Activated CD4-positive, alpha-beta T cell treated with anti-CD3 and anti-CD28 coated beads for 1 hour (primary cell): ENCODE measurements at places on chromosomes 7 and 10.

DNA sequence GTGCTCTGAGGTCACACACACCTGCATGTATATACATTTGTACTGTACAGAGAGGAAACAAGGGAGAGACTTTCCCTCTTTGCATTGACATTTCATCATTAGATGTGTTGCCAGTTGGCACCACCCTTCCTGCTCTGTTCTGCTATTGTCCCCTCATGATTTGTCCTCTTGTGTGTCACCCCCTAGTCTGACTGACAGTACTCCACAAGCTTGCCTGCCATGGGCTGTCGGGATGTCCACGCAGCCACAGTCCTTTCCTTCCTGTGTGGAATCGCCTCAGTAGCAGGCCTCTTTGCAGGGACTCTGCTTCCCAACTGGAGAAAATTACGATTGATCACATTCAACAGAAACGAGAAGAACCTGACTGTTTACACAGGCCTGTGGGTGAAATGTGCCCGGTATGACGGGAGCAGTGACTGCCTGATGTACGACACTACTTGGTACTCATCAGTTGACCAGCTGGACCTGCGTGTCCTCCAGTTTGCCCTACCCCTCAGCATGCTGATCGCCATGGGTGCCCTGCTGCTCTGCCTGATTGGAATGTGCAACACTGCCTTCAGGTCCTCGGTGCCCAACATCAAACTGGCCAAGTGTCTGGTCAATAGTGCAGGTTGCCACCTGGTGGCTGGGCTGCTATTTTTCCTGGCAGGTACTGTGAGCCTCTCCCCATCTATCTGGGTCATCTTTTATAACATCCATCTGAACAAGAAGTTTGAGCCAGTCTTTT lies 9.4 kb downstream of the CLDN12 start:
- no peak for DNase-seq

DNA sequence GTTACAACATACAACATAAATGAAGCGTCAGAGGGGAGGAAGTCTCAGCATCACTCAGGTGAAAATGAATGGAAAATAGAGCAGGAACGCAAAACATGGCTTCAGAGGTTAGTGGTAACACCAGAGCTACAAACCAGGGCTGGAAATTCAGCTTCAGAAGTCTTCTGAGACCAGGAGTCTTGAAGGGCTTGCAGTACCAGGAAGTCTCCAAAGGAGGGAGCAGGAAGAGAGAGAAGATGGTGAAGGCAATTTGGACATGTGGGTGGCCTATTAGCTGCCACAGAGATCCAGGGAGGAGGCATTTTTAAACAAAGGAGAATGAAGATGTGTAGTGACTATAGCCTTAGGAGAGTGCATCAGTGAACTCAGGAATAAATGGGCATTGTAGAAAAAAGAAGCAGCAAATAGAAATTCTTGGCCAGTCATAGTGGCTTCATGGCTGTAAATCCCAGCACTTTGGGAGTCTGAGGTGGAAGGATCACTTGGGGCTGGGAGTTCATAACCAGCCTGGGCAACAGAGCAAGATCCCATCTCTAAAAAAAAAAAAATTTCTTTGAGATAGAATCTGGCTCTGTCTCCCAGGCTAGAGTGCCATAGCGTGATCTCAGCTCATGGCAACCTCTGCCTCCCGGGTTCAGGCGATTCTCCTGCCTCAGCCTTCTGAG lies 9.3 kb upstream of the TET1 start:
- no peak for DNase-seq

DNA sequence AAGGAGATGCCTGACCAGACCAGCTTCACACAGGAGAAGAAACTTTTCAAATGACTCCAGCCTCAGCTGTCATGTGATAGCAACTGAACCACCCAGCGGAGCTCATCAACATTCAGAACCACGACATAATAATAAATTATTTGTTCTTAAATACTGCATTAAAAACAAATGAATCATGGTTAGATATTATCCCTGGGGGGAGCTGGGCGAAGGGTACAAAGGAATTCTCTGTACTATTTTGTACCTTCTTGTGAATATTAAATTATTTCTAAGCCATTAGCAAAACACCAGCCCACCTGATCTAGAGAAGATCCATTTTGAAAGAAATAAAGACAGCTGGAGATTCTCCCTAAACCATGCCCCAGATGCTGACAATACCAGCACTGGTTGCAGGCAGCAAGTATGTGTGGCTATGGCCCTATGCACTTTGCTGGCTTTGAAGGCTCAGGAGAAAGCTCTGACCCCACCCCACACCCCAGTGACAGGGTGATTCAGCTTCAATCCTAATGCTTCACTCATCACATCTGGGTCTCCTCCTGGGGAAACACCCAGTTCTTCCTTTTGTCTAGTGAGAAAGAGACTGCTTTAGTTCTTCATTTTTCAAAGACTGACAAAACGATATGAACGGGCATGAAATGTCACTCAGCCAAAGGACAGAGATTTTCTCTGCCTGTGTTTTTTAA lies 45.5 kb upstream of the NKX2-3 start:
- no peak for DNase-seq

DNA sequence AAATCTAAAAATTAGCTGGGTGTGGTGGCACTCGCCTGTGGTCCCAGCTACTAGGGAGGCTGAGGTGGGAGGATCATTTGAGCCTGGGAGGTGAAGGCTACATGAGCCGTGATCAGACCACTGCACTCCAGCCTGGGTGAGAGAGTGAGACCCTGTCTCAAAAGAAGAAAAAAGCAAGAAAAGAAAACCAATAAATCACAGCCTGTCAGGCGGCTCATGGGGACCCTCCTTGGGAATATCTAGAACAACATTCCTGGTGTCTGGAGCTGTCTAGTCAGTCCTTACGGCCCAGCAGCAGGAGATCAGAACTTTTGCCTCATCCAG lies 130.6 kb upstream of the TNRC18 start:
- DNase-seq = no peak

- DNase-seq = no peak
These were observed 26.5 kb downstream of the ANKRD7 start for GRCh38 chr7:118250860-118251494.

GRCh38 chr7:128165927-128166420 lies 75.1 kb upstream of the LEP start:
- DNase-seq = no peak

DNA sequence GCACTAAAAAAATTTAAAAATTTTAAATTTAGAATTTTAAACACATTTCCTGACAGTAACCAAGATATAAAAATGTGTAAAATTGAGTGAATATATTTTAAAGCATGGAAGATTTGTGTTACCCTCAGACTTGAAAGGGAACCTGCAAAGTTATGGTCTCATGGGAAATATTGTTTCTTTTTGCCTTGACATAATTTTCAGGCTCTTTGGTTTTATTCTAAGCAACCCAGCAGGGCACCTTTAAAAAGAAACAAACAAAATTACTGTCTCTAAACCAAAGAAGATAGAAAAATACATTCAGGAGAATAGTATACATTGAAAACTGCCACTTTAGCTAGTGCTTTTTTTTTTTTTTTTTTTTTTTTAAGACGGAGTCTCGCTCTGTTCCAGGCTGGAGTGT lies 87.5 kb downstream of the ADK start:
- DNase-seq = no peak
